ENCODE measurements at places on chromosomes 2 and 18.
A peak's percentile ranks its signal among the peaks of the same experiment; 100 is the strongest.

- no peak for DNase-seq
Measured at GRCh38 chr2:185578322-185578721, 160.3 kb upstream of the FSIP2 start.

GRCh38 chr2:224722250-224722649 lies 6.1 kb upstream of the CCDC195 start:
- no peak for DNase-seq

GRCh38 chr2:46716927-46717326 lies 198.7 kb downstream of the MCFD2 start:
- DNase-seq, result no peak

GRCh38 chr2:156321243-156321904 lies 11.1 kb downstream of the NR4A2 start:
- peak; percentile 25 for DNase-seq

- DNase-seq, result no peak
Measured at GRCh38 chr18:70382017-70382416, 93.2 kb downstream of the SOCS6 start.

DNA sequence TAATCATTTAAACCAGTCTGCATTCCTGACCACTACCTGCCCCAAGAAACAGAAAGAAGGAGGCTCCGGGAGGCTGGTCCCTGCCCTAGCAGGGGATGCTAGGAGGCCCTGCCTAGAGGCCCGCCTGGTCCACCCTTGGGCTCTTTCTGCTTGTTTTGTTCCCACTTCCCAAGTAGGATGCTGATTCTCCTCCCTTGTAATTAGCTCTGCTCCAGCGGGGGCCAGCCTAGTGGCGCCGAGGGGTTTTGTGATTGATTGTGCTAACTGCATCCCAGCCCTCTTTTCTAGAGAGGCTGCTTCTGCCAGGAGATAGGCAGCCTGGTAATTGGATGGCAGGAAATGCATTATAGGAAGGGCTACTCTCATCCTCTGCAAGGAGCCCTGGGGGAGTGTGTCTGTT lies 220.0 kb downstream of the LOXHD1 start:
- DNase-seq, result no peak

- no peak for DNase-seq
Measured at GRCh38 chr2:189208254-189208653, 28.7 kb upstream of the COL5A2 start.

- DNase-seq, result no peak
Measured at GRCh38 chr2:130947967-130948366, 111.3 kb downstream of the ARHGEF4 start.

- no peak for DNase-seq
Measured at GRCh38 chr18:9974279-9974915, 60.6 kb downstream of the VAPA start.

GRCh38 chr18:41955688-41956087 lies 654 bp downstream of the PIK3C3 start:
- no peak for DNase-seq

DNA sequence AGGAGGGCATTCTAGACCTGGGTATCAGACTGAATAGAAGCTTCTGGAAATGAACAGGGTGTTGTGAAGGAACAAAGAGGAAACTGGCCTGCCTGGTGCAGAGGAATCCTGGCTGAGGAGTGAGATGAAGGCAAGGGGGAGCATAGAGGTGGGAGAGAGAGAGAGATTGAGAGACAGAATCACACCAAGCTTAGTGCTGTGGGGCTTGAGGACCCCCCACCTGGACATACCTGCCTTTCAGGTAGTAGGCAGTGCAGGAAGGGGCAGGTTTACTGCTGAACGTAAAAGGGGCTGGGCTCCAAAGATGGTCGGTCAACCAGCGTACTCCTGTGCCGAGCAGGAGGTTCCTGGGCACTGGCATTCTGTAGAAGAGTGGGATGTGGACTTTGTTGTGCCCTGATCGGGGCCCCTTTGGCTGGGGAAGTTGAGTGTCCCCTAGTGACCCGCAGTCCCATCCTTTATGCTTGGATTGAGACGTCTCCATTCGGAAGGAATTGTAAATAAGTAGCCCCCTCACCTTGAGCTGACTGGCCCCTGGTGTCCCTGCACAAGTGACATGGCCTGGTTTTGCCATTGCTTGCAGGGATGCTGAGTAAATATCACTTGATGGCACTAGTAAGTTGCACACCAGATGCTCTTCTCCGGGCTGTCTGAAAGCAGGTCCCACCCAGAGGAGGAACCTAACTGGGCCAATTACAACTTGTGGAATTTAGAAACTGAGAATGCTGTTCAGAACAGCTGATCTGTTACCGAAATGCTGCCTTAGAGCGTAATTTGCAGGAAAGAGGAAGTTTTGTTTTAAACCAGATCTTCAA lies 1.4 kb downstream of the UBE2F start:
- peak; percentile 27 for DNase-seq

GRCh38 chr2:175854129-175854528 lies 147.9 kb downstream of the LNPK start:
- DNase-seq, result no peak

DNA sequence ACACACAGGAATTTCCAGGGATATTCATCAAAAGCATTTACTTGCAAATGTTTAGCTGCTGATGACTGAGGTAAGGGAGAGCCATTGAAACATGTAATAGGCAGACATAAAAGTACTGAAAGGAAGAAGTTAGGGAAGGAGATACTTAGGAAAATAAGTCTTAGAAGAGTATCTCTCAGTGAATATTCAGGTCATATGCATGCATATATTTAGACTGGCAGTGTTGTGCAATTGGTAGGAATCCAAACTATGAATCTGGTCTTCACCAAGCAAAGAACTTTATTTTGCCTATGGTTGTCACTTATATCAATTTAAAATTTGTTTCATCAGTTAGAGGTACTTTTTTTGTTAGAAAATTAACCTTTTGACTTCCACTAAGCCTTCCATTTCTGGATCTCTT lies 1490.7 kb downstream of the SUCLG1 start:
- no peak for DNase-seq

DNA sequence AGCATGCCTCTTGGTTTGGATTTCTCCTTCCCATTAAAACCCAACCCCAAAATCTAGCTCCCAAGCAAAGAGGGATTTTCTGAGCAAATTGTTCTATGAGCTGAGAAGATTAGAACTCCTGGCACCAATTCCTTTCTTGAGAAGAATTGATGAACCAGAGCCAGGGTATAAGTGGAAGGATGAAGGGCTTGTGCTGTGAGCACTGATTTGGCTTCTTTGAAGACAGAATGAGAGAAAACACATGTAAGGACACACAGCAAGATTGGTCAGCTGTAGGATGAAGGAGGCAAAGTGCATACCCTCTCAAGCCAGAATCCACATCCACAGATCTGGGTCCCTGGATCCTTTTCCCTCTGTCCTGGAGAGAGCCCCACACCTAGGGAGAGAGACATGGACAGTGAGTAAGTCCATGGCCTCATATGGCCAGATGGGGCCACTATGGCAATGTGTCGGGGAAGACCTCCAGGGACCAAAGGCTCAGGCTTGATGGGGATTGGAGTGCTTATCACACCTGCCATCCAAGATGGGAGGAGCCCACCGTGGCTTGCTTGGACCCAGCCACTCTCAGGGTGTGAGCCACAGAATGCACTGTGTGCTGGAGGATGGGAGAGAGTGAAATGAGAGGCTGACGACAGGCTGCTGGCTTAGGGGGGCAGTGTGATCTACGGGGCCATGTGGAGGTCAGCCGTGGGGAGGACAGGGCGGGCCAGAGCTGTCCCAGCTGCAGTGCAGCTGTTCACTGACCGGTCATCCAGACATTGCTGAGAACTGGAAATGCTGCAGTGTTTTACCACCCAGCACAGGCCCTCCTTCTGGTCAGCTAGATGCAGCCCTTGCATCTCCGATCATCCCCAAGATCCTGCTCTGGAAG lies 339.8 kb downstream of the CYP26B1 start:
- no peak for DNase-seq

DNA sequence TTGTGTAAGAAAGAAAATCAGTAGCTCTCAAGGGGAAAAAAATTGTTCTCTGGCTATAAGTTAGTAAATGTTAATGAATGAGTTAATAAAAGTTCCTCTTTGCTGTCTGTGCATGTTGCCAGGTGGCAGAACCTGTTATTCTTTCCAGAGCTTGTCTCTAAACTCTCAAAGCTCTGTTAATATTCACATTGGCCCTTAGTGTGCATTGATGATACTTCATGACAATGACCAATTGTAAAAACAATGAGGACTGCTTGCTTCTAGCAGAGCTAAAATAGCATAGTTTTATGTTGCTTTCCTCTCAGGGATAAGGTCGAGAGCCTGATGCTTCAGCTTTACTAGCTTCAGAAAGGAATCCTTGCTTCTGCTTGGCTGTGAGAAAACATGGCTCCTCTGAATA lies 91.5 kb downstream of the RAD51AP2 start:
- DNase-seq, result no peak

DNA sequence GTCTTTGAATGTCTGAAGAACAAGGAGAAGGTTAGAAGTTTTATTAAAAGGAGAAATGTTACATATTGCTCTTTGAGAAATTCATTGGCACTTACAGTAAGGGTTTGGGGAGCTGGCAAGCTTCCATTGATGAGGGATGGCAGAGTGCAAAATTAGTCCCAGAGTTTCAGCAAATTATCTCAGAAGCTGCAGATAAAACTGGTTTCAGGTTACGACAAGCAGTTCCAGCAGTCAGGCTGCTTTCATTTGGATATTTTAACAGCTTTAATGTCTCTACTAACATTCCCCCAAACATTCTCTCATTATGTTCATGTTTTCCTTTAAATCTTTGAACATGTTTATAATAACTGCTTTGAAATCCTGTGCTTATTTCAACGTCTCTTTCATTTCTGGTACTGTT lies 153.1 kb downstream of the TTC27 start:
- DNase-seq, result no peak

DNA sequence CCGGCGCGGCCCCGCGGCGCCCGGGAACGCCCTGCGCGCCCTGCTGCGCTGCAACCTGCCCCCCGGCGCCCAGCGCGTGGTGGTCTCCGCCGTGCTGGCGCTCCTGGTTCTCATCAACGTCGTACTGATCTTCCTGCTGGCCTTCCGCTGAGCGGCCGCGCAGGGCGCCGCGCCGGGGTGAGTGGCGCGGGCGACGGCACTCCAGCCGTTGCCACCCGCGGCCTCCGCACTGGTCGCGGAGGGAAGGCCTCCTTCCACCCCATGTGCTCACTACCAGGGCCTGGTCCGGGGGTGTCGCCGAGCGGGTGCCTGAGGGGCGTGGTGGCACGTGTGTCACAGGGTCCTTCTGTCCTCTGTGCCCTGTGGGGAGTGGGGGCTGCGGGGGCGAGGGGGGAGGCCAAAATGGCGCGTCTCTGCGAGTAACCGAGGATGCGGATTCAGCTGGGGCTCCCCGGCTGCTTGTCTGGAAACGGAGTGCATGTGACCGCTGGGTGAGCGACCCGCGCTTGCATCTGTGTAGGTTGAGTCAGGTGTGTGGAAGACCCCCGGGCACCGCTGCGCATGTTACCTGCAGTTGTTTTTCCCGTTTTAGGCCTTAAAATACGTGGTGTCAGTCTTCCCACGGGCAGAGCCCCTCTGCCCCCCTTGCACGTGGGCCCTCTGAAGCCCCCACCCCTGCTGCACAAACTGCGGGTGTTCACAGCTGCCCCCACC lies 58.0 kb downstream of the FAM168B start:
- no peak for DNase-seq

DNA sequence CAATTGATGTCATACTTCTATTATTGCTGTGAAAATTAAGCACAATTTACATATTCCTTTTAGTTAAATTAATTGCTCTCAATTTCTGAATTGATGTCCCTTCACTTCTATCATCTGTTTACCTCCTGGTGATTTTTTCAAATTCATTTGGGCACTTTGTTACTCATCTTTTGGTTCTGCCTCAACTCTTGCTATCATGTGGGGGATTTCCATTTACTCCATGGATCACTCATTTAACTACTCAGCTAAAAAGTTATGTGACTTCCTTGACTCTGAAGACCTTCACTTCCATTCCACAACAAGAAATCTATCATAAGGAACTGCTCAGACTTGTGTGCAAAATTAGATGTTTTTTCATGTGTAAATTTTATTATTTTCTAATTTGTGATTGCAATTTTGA lies 126.2 kb downstream of the EHBP1 start:
- no peak for DNase-seq

DNA sequence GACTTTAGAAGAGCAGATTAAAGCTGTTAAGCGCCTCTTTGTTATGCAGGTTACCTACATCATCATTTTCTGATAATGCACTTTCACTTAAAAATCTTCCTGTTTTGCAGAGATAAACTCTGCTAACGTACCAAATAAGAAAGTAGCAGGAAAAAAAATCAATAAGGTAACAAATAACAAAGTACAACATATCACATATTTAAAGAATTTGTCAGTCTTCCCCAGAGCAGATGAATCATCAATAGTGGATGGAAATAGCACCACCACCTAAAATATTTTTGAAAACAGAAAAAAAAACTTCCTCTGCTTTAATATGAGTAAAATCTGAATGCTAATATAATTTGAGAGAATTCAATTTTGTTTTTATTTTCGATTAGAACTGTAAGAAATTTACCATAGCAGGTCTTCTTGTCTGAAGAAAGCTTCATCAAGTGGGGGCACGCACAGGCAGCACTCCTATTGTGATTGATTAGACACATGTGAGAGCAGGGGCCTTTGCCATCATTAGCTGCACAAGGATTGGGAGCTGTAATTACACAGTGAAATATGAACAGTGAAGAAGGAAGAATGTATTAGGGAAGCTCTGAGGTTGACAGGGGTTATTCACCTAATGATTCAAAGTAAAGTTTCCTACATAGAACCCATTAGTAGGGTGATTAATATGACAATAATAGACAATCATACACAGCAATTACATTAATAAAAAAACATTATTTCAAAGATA lies 1279.4 kb downstream of the LRP1B start:
- no peak for DNase-seq
